Cortex of kidney (tissue), 1 donor: ENCODE measurements at places on chromosomes 7 and 10.

- DNase-seq = no peak
These were observed 68.1 kb downstream of the LHPP start for GRCh38 chr10:124529661-124530214.

DNA sequence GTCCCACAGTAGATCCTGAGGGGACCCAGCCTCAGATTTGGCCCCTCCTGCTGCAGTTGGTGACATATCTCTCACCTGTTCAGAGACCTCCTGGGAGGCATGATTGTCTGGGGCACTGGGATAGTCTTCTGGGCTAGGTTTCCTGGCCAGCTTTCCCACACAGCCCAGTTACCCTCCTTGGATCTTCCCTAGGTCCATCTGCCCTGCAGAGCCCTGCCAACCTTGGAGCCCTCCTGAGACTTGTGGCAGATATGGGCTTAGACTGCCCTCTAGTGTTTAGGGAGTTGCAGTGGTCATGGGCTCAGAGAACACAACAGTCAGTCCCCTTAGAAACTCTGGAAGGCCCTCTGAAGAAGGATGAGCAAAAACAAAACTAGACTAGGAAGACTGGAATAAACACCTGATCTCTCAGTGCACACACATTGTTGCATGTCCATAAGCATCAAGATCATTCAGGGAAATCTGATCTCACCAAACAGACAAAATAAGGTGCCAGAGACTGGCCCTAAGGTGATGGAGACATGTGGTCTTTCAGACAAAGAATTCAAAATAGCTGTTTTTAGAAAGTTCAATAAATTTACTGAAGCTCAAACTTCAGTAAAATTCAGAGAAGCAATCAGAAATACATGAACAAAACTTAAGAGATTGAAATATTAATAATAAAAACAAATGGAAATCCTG, 324.6 kb downstream of the ATRNL1 start:
- DNase-seq = no peak

DNA sequence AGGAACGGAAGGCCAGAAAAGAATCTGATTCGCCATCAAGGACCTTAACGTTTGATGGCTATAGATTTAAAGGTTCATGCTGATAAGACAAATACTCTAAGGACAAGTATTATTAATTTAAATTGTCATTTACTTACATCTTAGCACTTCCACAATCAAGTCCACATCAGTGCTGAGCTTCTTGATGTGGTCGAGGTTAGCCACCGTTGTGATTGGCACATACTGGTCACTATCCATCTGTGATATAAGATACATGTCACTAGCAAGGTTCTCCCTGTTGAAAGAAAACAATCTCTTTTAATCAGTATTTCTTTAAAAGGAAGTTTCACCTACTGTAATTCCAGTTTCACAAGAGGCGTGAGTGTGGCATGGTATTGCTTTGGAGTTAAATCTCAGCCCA, 88.7 kb downstream of the LARP4B start:
- DNase-seq = no peak

- no peak for DNase-seq
These were observed 247.3 kb upstream of the PTN start for GRCh38 chr7:137590756-137591305.

- no peak for DNase-seq
These were observed 231.8 kb downstream of the PTEN start for GRCh38 chr10:88095223-88095721.

DNA sequence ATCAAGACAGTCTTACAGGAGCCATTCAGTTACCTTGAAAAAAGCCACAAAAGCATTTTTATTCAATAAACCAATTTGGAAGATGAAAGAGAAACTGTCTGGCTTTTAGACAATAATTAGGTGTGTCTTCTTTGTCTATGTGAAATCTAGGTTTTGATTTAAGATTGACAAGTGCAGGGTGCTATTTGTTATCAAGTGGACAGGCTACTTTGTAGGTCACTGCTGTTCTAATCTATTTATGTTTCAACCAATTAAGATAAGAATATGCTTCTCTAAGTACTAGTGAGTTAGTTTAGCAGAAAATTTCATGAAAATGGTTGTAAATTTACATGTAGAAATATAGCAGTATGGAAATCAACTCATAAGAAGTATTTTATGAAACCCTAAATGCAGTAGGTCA, 177.5 kb downstream of the CACNA2D1 start:
- no peak for DNase-seq

DNA sequence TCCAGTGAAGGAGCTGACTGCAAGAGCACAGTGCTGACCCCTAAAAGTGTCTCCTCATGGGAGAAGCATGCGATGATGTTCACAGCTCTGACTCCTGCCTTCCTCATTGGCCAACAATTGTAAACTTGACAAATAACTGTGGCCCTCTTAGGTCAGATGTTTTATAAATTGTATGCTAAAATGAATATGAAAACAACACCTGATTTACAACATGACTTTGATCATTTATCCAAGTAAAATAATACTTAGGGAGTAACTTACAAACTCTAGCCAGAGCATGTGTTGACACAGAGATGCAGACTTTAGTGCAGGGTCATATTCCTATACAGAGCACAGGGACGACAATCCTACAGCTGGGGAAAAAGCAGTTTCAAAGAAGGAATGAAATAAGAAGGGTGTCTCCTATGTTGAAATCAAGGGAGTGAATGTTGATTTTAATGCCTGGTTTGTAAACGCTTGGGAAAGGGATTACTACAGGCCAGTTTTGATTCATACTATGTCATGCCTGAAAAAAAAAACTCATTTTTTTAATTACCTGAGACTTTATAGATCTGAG, 391.4 kb upstream of the AKR1E2 start:
- no peak for DNase-seq

GRCh38 chr7:66627881-66628360, 760 bp upstream of the KCTD7 start:
- no peak for DNase-seq

- no peak for DNase-seq
These were observed 1195.3 kb upstream of the PHF14 start for GRCh38 chr7:9778367-9778766.

- no peak for DNase-seq
These were observed 125.6 kb upstream of the TNRC18 start for GRCh38 chr7:5549096-5549763.

GRCh38 chr7:94041529-94041928, 37.4 kb upstream of the BET1 start:
- DNase-seq = no peak

- DNase-seq = no peak
These were observed 169.4 kb downstream of the CCDC3 start for GRCh38 chr10:12832096-12832495.
